Pulmonary artery endothelial cell (primary cell): ENCODE measurements at places on chromosomes 2 and 18. TPM values are rescaled to one million over a fixed set of nuclear protein-coding genes. Genes with fewer than 3 reads are reported as not detected.

Gene KIF5C
- under 0.01 and 0.18 TPM in 2 replicates for total RNA-seq

Gene SPP2
- not detected in 2 replicates for total RNA-seq

DNA sequence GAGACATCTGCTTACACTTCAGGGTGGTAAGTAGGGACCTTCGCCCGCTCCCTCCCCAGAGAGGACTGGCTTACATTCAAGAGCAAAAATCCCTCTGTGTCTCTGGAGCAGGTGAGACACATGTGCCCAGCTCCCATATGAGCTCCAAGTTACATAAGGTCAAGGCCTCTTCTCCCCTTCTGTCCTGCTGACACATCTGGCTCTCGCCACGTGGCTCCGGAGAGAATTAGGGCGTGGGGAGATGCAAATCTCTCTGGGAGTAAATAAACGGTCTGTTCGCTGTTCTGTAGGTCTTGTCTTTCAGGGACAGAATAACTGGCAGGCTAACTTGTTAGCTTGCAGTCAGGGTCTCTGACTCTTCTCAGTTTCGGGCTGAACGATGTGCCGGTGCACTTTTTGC is 16.2 kb downstream of the MRO start:
- no peak for DNase-seq

- DNase-seq = no peak
Measured at GRCh38 chr2:180246268-180246667, 239.2 kb upstream of the CWC22 start.

- no peak for DNase-seq
Measured at GRCh38 chr2:188395903-188396689, 104.4 kb downstream of the GULP1 start.

- peak; percentile 92 for DNase-seq
Measured at GRCh38 chr18:55401638-55402191, 186.3 kb downstream of the TCF4 start.

- DNase-seq = no peak
Measured at GRCh38 chr2:147081831-147082230, 763.0 kb upstream of the ACVR2A start.

DNA sequence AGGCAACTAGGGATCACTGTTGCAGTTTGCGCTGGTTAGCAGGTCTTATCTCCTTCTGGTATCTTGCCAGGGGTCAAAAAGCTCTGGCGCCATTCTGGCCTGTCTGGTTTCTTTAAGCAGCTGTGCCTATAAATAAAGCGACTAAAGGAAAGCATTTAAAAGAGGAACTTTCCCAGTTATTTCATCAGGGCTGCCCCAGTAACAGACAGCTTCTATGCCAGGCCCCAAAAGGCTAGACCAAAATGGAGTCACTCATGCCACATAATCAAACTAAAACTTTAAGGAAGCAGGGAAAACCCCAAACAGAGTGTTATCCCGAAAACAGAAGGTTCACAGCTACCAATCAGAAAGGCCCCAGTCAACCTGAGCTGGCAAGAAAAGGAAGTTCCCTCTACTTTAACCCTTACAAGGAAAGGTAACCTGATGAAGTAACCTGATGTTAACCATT is 41.2 kb upstream of the HNRNPA3 start:
- DNase-seq = no peak
